ENCODE measurements at places on chromosomes 4 and X.

- DNase-seq, result no peak
These were observed 17.5 kb upstream of the PPP2R2C start for GRCh38 chr4:6489927-6490326.

DNA sequence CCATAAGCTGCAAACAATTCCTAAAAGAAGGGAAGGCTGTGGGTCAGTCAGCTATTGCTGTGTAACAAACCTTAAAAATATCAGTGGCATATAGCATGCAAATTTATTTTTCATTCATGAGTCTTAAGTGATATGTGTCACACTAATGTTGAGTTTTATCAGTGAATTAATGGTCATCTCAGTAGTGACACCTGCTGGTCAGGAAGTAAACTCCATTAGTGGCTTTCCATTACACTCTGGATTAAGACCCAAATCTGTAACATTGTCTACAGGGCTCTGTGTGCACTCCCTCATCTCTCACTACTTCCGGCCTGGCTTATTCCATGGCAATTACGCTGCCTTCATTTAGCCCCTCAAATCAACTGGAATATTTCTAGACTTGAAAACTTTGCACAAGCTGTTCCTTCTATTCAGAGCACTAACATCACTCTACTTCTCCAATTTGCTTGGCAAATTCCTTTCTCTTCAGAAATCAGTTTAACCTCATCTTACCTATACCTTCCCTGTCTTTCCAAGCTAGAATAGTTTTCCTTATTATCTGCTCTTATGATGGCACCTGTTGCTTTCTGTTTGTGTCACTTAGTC, 217.3 kb upstream of the TAPT1 start:
- no peak for DNase-seq

- DNase-seq, result no peak
These were observed 33.8 kb upstream of the AMELX start for GRCh38 chrX:11259437-11259836.

GRCh38 chrX:68841251-68842049, 12.6 kb downstream of the EFNB1 start:
- DNase-seq, result no peak

GRCh38 chrX:119062750-119063374, 9.9 kb upstream of the CT47C1 start:
- no peak for DNase-seq

GRCh38 chr4:158578476-158578875, 56.8 kb downstream of the RXFP1 start:
- no peak for DNase-seq

- no peak for DNase-seq
These were observed 87.6 kb downstream of the LIMCH1 start for GRCh38 chr4:41625531-41625930.

DNA sequence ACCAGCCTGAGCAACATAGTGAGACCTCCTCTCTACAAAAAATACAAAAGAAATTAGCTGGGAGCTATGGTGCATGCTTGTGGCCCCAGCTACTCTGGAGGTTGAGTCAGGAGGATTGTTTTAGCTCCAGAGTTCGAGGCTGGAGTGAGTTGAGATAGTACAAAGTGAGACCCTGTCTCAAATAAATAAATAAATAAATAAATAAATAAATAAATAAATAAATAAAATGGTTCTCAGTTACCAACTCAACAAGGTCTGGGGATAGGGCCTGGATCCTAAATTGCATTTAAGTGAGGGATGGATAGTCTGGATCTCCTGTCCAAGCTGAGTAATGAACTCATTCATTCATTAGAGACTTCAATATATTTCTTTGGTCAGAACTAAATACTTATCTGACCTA, 115.7 kb upstream of the IL1RAPL2 start:
- DNase-seq, result no peak

GRCh38 chrX:44770121-44770520, 73.7 kb upstream of the DUSP21 start:
- DNase-seq, result no peak

DNA sequence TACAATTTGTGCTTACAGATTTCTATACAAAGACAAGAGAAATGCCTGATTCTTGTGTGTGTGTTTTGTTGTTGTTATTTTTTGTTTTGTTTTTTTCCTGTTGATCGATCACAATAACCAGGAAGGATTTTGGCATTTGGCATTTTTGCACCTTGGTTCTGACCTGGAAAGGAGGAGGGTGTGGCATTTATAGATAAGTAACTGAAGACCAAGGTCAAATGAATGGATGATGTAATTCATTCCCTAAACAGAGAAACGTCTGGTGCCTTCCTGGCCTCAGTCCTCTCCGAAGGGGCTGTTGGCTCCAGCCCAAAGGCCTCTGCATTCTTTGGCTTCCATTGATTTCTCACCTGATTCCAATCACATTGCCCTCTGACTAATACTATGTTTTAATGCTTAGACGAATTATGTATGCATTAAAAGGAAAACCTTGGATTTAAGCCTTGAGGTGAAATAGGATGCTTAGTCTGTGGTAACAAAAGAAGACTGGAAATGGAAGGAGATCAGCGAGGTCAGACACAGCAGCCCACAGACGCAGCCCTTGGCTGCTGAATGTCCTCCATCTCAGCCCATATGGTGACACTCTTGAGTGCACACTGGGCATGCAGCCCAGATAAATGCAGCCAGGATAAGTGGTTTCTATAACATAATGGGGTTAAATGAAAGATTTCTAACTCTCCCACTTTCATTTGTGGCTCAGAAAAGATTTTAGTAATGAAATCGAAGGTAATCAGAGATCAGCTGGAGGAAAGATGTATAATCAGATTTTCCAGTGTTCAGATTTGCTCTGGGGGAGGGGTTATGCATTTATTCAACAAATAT, 60.5 kb upstream of the TRIM2 start:
- DNase-seq, result no peak

DNA sequence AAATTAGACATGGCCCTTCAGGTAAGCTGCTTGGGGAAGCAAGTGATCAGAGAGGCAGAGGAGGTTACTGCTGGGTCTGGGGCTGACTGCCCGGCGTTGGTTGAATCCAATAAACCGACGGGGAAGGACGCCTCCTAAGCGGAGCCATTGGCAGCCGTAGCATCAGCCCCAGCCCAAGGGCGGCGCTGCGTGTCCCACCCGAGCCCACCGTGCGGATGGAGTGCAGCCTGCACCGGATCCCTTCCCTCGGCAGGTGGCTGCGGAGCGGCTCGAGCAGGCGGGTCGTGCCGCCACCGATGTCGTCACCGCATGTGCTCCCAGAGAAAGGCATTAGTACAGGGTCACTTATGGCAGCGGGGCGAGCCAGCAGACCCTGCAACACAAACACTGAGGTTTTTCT, 82.1 kb downstream of the ALPK1 start:
- DNase-seq, result no peak

DNA sequence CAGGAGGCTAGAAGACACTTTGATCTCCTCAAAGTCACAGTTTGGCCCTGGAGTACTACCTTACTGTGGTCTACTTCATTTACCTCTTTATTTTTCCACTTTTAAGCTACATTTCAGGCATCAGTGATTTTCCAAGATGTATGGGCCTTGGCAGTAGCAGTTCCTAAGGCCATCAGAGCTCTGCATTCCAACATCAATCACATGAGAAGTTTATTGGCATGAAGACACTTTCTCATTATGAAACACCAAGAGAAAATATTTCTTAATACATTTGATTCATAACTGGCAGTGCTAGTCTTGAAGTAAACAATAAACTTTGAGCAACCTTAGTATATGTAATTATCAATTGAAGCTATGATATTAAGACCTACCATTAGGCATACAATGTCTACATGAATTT, 178.1 kb downstream of the IL15 start:
- DNase-seq, result no peak

- no peak for DNase-seq
These were observed 19.1 kb upstream of the MAD2L1 start for GRCh38 chr4:120085705-120086104.

- DNase-seq, result no peak
These were observed 22.4 kb downstream of the GAB1 start for GRCh38 chr4:143358923-143359643.

DNA sequence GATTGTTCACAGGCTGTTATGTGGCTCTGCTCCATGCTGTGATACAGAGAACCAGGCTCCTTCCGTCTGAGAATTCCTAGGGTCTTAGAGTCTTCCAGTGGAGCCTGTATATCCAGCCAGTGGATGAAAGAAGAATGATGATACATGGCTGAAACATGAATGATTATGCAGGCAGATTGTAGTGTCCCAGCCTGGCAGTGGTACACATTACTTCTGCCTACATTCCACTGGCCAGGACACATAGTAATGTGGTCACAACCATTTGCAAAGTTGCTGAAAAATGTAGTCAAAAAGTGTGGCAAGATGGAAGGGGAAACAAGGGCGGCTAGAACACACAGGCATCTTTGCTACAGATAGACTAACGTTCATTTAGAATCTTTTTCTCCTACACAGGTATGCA, 4.5 kb upstream of the GBA3 start:
- no peak for DNase-seq

DNA sequence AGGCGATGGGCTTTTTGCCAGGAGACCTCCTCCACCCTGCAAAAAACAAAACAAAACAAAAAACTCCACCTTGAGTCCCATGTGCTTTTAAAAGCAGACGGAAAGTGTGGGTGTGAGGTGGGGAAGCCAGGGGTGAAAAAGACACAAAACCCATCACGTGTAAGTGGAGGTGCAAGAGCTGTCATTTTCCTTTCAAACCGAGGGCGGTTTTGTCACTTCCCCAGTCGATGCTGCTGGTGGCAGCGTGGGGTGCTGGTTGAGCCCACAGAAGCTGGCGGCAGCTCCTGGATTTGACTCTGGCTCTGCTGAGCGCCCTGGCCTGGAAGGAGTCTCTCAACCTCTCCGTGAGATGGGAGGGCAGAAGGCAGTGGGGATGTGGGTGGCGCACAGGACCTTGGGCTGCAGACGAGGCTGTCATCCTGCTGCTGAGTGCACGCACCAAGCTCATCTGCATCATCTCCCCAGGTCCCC, 110.0 kb downstream of the PSAPL1 start:
- DNase-seq, result no peak

DNA sequence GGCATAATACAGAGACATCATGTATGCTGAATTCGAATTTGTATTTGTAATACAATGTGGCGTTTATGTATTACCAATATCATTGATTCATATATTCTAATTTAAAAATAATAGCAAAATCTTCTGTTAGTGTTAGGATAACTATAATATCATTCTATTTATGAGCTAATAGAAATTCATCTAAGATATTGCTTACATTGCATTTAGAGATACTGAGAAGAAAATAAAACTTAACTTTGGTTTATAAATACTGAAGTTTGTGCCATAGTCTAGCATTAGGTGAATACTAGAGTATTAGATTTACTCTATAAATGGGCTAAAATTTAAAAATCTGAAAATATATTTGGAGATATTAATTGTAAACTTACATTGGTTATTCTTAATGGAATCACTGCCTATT, 1590.6 kb downstream of the PCDH18 start:
- DNase-seq, result no peak

DNA sequence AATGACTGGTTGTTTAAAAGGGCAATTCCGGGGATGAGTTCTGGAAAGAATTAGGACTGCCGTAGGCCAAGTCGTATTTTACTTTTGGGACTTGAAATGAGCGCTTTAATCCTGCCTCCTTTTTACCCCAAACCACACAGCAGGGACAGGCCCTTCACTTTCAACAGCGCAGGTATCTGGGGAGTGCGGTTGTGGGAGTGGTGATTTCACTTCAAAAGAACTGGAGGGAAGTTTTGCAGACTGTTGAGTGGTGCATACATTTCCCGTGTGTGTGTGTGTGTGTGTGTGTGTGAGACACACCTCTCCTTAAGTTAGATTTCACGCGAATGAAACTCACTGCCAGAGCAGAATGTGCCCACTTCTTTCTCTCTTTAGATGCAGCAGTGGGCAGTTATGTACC, 2.8 kb downstream of the NHS start:
- no peak for DNase-seq

GRCh38 chr4:102466298-102466697, 34.9 kb upstream of the NFKB1 start:
- no peak for DNase-seq

GRCh38 chrX:27549688-27550087, 40.5 kb upstream of the DCAF8L2 start:
- DNase-seq, result no peak

GRCh38 chrX:48598614-48599013, 1.3 kb downstream of the WDR13 start:
- no peak for DNase-seq

DNA sequence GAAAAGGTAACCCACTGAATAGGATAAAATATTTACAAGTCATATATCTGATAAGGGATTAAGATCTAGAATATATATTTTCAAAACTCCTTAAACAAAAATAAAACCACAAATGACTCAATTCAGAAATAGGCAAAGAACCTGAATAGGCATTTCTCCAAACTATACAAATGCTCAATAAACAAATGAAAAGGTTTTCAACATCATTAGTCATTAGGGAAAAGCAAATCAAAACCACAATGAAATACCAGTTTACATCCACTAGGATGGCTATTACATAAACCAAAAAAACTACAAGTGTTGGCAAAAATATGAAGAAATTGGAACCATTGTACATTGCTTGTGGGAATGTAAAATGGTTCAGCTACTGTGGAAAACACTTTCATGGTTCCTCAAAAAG, 167.0 kb upstream of the GALNT7 start:
- DNase-seq, result no peak

DNA sequence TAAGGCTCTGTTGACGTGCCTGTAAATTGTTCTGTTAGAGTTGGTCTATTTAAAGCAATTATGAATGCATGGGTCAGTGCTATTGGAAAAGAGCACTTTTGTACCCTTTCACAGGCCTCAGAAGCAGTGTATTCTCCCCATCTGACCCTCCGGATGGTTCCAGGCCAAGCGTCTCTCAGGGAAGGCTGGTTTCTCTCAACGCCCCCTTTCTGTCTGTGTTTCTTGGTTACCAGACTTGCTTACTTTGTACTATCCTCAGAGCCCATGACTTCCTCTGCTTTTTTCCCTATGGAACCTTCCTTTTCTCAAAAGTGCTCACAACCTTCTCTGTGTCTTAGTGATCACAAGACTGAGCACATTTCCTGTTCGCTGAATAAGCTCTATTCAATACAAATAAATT, 559.3 kb upstream of the ZFP42 start:
- DNase-seq, result no peak

- no peak for DNase-seq
These were observed 220.6 kb upstream of the RPL34 start for GRCh38 chr4:108399610-108400265.

GRCh38 chr4:67918428-67918827, 34.6 kb upstream of the TMPRSS11D start:
- no peak for DNase-seq

- no peak for DNase-seq
These were observed 13.2 kb upstream of the PCDH18 start for GRCh38 chr4:137545461-137545861.

DNA sequence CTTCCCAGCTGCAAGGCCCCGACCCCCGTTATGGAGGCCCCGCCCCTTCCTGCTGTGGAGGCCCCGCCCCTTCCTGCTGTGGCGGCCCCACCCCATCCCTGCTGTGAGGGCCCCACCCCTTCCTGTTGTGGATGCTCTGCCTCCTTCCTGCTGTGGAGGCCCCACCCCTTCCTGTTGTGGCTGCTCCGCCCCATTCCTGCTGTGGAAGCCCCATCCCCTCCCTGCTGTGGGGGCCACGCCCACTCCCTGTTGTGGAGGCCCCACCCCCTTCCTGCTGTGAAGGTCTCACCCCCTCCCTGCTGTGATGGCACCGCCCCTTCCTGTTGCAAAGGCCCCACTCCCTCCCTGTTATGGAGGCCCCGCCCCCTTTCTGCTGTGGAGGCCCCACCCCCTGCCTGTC, 104.9 kb upstream of the PSAPL1 start:
- peak; percentile 3 for DNase-seq

GRCh38 chr4:145785391-145786008, 105.6 kb downstream of the C4orf51 start:
- no peak for DNase-seq

Data from stimulated activated CD4-positive, alpha-beta T cell treated with anti-CD3 and anti-CD28 coated beads, TNF-alpha, amount 100 ng/mL, for 1 hour (primary cell).